HT1080 (cell line): ENCODE measurements at places on chromosomes 11 and 22. TPM values are rescaled to one million over a fixed set of nuclear protein-coding genes. Genes with fewer than 3 reads are reported as not detected.

LMNTD2 gene
- 0.08 TPM in 1 of 2 replicates, not detected in the other for total RNA-seq

CRYBA4 gene
- total RNA-seq = not detected in 2 replicates

DAGLA gene
- total RNA-seq = 3.7 and 6.2 TPM in 2 replicates

ADAMTS15 gene
- total RNA-seq = 0.03 and 0.08 TPM in 2 replicates

OR52I2 gene
- total RNA-seq = not detected in 2 replicates

OR51B2 gene
- 4.4 and 5.8 TPM in 2 replicates for total RNA-seq

TSKU gene
- total RNA-seq = 21.9 and 33.8 TPM in 2 replicates

IGLL5 gene
- total RNA-seq = not detected in 2 replicates

SLC25A17 gene
- total RNA-seq = 32.3 and 34.4 TPM in 2 replicates

APOL5 gene
- not detected in 2 replicates for total RNA-seq

TPBGL gene
- total RNA-seq = 0.10 and 0.33 TPM in 2 replicates

FAM111B gene
- total RNA-seq = 22.5 and 25.4 TPM in 2 replicates

SPDYC gene
- total RNA-seq = not detected in 2 replicates
